ENCODE measurements at places on chromosomes 2 and 18.

DNA sequence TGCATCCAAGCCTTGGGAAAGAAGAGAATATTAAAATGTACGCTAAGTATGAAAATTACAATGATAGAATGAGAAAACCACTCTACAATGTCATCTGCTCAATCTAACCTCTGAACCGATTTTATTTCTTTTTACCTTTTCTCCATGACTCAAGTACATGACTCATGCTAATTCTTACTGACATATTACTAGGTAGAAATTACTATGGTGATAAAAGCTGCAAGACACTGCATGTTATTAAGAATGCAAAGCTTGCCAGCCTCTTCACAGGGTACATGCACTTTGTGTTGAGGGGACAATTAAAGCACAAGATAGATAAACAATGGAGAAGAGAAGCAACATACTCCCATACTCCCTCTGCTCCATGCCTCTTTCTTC lies 20.7 kb downstream of the SFT2D3 start:
- DNase-seq = no peak

DNA sequence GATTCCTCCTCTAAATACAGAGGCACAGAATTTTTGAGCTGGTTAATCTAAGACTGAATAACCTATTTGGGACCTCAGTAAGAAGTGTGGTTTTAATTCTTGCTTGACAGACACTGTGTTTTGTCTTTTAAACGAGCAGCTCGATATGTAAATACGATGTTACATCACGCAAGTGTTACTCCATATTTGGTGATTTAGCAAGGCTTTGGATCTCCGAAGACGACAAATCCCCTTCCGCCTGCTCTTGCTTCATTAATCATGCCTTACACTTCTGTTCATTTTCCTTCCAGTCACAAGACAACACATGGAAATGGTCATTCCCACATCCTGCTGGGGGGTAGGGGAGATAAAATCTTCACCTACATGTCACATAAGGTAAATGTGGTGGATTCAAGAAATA lies 9.4 kb downstream of the BCL11A start:
- DNase-seq = no peak

- DNase-seq = no peak
Measured at GRCh38 chr2:5612666-5613065, 79.5 kb upstream of the SOX11 start.

DNA sequence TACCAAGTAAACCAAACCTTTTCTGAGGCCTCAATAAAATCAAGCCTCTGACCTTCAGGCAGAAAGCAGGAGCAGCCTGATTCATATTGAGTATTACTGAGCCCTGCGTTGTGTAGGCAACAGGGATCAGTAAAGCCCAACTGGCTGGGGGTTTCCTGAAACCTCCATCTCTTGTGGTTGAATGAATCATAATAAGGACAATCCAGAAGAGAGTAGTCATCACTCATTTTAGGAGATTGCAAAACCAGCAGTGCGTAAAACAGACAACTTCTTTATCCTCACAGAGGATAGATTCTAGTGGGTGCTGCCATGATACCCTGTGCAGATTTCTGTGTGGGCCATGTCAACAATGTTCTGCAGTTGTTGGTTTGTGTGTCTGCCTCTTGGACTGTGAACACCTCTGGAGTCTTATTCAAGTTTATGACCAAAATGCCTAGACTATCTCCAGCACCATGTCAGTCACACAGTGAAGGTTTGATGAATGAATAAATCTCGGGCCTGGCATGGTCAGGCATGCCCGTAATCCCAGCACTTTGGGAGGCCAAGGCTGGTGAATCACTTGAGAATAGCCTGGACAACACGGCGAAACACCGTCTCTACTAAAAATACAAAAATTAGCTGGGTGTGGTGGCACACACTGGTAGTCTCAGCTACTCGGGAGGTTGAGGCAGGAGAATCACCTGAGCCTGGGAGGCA lies 51.8 kb upstream of the RAB27B start:
- no peak for DNase-seq

DNA sequence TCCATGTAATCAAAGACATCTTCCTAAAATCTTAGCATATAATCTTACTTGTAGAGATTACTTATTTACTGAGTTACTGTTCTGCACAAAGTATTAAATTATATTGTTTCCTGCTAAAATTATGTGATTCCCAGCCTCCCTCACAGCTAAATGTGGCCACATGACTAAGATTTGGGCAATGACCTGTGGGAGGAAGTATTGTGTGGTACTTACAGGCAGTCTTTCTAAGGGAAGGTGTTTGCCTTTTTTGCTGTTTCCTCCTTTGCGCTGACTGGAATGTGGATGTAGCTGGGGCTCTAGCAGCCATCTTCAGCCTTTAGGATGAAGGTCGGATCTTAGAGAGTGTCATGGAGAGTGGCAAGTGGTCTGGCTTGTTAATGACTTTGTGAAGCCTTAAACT lies 146.3 kb upstream of the APCDD1 start:
- no peak for DNase-seq

GRCh38 chr2:233093166-233093448 lies 33.0 kb downstream of the INPP5D start:
- no peak for DNase-seq

DNA sequence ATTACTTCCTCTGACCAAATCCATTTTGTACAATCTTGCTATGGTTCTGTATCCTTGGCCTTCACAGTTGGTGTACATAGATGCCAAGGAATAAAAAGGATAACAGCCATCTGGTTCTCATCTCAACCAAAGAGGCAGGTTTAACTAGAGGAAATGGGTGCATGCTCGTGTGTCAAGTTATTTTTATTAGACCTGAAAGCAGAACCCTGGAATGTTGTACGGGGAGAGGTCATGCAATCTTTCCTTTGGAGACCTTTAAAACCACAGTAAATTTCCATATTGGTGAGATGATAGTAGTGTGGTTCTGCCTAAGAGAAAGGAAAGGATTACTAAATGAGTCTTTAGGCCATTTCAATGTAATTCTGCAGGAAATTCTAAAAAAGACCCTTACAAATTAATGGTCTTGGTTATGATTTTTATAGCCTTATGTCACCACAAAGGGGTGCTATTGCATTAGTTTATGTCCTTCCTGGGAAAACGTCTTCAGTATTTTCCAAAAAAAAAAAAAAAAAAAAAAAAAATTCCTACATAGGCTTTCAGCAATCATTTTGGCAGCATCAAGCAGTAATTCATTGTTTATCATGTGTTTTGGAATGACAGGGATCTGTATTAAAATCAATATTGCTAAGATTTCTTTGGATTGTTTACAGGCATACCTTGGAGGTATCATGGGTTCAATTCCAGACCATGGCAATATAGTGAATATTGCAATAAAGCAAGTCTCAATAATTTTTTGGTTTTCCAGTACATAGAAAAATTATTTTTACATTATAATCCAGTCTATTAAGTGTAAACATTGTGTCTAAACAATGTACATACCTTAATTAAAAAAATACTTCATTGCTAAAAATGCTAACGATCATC lies 270.8 kb downstream of the NYAP2 start:
- DNase-seq = no peak

- no peak for DNase-seq
Measured at GRCh38 chr2:240326246-240326645, 109.2 kb upstream of the GPC1 start.

GRCh38 chr18:49655266-49656072 lies 93.6 kb downstream of the LIPG start:
- DNase-seq = no peak
